CD4-positive, alpha-beta T cell treated with Interleukin-12 subunit alpha and Interleukin-12 subunit beta, for 1 hour (primary cell): ENCODE measurements at places on chromosomes 11 and 22.

- DNase-seq, result no peak
Observed at GRCh38 chr11:45649544-45650165, 15.8 kb downstream of the CHST1 start.

DNA sequence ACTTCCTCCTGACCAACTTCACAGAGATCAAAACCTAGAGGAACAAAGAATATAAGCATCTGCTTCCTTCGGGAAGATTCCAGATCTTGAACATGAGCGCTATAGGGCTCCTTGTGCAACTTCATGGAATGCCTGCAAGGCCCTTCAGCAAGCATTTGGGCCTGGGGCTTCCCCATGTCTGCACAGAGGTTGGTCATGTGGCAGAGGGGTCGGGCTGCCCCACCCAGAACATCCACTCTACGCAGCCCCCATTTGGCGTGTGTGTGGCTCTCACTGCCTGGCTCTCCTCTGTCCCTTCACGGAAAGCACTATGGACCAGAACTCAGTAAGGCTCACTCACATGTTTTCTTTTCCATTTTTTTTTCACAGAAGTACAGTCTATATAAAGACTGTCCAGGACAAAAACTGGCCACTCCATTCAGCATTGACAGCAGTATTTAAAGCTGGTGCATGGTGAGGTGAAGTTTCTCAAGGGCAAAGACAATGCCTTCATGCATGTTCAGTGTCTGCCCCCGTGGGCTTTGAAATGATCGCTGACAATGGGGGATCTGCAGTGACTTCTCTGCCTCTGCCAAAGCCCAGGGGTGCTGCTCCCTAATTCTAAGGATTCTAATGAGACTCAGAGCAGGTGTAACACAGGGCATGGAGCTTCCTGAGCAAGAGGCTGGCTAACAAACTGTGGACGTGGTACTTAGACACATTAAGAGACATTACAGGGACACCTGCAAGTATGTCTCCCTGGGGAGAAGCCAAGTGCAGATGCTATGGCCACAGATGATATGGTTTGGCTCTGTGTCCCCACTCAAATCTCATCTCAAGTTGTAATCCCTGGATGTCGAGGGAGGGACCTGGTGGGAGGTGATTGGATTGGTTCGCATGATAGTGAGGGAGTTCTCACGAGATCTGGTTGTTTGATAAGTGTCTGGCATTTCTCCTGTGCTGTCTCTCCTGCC lies 66.5 kb upstream of the PITPNB start:
- DNase-seq, result no peak

DNA sequence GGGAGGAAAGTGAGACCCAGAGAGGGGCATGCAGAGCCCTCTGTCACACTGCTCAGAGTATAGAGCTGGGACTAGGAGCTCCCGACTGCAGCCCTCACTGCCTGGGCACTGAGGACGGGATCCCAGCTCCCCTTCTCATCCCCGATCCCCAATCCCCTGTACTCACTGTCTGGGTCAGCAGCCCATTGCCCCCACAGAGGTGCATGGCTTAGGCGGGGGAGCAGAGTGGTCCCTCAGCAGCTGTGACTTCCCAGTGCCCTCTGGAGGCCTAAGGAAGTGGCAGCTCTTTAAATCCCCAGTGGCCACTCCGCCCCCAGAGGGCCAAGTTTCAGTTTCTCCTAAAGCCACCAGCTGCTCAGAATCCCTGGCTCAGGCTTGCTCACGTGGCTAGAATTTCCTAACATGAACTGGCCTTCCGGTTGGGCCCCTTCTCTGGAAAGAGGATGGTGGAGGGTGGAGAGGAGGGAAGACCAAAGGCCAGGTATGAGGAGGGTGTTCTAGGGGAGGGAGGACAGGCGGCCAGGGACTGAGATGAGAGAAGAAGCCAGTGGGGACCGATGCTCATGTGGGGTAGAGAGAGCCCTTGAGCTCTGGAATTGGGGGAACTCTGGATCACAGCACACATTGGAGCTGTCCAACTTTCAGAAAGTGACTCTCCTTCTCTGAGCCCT lies at the start of gene BATF2:
TSS of gene BATF2 (minus strand) at position 262 of the 671 bp plus-strand sequence. CDS start at position 205, 57 bp downstream.
- DNase-seq, result no peak

GRCh38 chr22:40376149-40376548 lies 5.8 kb downstream of the SGSM3 start:
- DNase-seq, result no peak

GRCh38 chr22:19943082-19944026 lies 1.7 kb upstream of the TXNRD2 start:
- no peak for DNase-seq

DNA sequence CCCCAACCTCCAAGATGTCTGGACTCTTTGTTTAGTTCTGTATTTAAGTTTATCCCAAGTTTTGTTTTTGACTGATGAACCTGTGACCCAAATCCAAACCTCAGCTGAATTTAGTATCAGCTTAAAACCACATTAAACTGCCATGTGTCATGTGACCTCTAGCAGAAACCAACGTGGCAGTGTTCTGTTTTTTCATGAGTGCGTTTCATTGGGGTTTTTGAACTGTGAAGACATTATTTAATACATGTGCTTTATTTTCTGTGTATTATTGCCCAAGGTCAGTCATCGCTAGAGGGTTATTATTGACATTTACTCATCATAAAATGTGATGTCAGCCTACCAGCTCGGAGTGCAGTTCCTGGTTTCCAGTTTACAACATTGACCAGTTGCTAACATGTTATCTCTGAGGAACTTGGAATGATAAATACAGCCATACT lies 1.8 kb downstream of the TLCD5 start:
- no peak for DNase-seq

- DNase-seq, result no peak
Observed at GRCh38 chr11:96061069-96061468, 137.2 kb upstream of the MTMR2 start.

- no peak for DNase-seq
Observed at GRCh38 chr11:60868682-60869450, 1.5 kb downstream of the ZP1 start.

DNA sequence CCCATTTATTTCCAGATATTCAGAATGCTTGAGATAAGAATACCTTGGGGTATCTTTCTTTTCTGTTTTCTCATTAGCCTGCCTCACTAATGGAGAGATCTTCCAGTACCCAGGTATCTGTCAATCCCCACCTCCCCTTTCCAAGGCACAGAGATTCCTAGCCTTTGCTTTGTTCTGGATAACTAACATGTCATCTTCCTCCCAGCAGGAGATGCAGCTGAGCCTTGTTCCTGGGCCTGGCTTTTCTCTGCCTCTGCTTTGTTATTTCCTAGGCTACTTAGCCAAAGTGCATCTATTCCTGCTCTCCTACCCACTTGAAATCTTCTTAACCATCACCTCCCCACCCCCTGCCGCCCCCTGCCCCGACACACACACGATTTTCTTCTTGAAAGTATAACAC lies 297.1 kb downstream of the NELL1 start:
- DNase-seq, result no peak
